ENCODE measurements at places on chromosomes 7 and 10. TPM values are rescaled to one million over a fixed set of nuclear protein-coding genes. Genes with fewer than 3 reads are reported as not detected.

The AKR1D1 gene
- total RNA-seq, result not detected

- H3K4me1 ChIP-seq, result no peaks in the 10 kb centered on the region
- no peaks in the 10 kb centered on the region for H3K36me3 ChIP-seq
- no peak overlapping the region for H3K27ac ChIP-seq
- H3K27me3 ChIP-seq, result no peaks in the 10 kb centered on the region
- no peak overlapping the region for H3K4me3 ChIP-seq
- no peak for DNase-seq
These were observed 20.9 kb downstream of the AKR1D1 start for GRCh38 chr7:138097064-138097741.

DNA sequence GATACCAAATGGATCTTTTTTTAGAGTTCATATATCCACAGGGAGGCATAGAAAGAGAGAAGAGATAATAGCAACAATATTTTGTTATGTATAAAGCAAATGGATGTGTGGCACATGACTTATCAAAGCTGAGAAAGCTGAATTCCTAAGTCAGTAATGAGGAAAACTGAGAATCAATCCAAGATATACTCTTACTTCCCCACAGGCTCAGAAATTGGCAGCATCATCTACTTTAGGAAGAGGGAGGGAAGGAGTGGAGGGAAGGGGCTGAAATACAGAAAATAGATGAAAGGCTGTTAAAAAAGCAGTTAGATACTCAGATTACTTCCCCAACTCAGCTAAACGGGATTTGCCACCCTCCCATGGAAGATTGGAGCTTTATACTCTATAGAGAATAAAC, 63.5 kb downstream of the SRI start:
- no peaks in the 10 kb centered on the region for H3K27me3 ChIP-seq
- no peak overlapping the region for H3K4me3 ChIP-seq
- DNase-seq, result no peak
- no peaks in the 10 kb centered on the region for H3K4me1 ChIP-seq
- H3K36me3 ChIP-seq, result no peaks in the 10 kb centered on the region

- no peak overlapping the region for H3K27ac ChIP-seq
- DNase-seq, result no peak
- H3K27me3 ChIP-seq, result no peaks in the 10 kb centered on the region
- H3K4me3 ChIP-seq, result no peak overlapping the region
- H3K4me1 ChIP-seq, result no peaks in the 10 kb centered on the region
These were observed 10.9 kb downstream of the GPR141 start for GRCh38 chr7:37694208-37695094.

The MLXIPL gene
- total RNA-seq, result 36.4 TPM

GRCh38 chr7:139886206-139886605, 57.1 kb downstream of the TBXAS1 start:
- H3K4me3 ChIP-seq, result no peak overlapping the region
- no peak overlapping the region for H3K27ac ChIP-seq
- H3K36me3 ChIP-seq, result no peaks in the 10 kb centered on the region
- H3K4me1 ChIP-seq, result no peaks in the 10 kb centered on the region
- H3K27me3 ChIP-seq, result no peaks in the 10 kb centered on the region

DNA sequence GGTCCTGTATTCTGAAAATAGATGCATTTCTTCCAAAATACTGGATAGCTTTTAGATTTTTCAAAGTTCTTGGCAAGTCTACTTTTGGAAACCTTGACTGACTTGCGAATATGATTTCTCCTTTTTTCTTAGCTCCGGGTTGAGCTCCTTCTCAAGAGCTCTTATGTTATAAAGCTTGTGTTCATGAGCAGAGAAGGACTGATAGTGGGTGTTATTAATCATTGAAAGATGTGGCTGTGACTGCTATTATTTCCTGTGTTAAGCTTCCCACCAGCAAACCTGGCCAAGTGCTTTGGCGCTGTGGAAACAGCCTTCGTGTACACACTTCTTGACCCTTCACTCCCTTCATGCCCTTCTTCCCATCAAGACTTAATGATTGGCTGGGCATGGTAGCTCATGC, 98.2 kb downstream of the KIAA1217 start:
- no peaks in the 10 kb centered on the region for H3K27me3 ChIP-seq
- DNase-seq, result no peak
- H3K27ac ChIP-seq, result peak overlapping the region; percentile 69
- no peaks in the 10 kb centered on the region for H3K36me3 ChIP-seq
- peaks cover 22% of the 10 kb centered on the region for H3K4me1 ChIP-seq
- H3K4me3 ChIP-seq, result peak overlapping the region; percentile 57

DNA sequence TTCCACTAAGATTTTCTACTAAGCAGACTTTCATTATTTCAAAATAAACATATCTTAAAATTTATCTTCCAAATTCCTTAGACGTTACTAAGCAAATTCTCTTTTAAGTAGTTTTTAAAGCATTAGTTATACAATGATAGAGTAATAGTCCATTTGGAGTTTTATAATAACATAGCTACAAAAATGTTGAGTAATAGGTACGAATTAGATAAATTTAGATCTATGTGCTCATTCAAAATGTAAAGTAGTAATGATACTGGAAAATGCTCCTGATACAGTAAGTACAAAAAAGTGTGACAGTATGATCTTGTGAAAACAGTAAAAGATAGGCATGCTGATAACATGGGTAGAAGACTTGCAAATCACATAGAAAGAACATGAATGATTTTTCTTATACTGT, 4.5 kb downstream of the DMTF1 start:
- no peaks in the 10 kb centered on the region for H3K36me3 ChIP-seq
- no peak for DNase-seq
- peaks cover 36% of the 10 kb centered on the region for H3K4me1 ChIP-seq
- H3K27me3 ChIP-seq, result no peaks in the 10 kb centered on the region

GRCh38 chr7:99499371-99499720, 735 bp downstream of the ZNF394 start:
- DNase-seq, result no peak
- H3K27me3 ChIP-seq, result no peaks in the 10 kb centered on the region
- H3K27ac ChIP-seq, result peak overlapping the region; percentile 95
- peaks cover 27% of the 10 kb centered on the region for H3K4me1 ChIP-seq

The STRA8 gene
- total RNA-seq, result not detected

DNA sequence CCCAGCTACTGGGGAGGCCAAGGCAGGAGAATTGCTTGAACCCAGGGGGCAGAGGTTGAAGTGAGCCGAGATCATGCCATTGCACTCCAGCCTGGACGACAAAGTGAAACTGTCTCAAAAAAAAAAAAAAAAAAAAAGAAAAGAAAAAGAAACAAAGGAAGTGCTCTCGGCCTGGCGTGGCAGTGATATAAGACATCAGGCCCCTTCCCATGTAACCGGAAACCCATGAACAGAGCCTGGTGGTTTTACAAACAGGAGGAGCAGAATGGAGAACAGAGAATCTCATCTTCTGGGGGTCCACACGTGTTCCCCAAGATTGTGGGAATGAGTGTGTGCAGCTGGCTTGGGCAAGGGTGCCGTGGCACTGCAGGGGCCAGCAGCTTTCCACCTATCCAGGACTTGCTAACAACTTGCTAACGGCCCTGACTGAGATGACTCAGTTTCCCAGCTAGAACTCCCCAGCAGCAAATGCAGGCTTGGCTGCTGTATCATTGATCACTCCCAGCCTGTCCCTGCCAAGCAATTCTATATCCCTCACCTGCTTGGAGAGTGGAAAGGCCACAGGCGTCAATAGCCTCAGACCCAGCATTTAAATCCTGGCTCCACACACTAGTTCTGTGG, 103.0 kb downstream of the COL26A1 start:
- no peak for DNase-seq
- H3K27ac ChIP-seq, result no peak overlapping the region
- H3K27me3 ChIP-seq, result no peaks in the 10 kb centered on the region
- H3K4me3 ChIP-seq, result no peak overlapping the region
- H3K36me3 ChIP-seq, result no peaks in the 10 kb centered on the region

- H3K4me3 ChIP-seq, result no peak overlapping the region
- no peaks in the 10 kb centered on the region for H3K4me1 ChIP-seq
- H3K27me3 ChIP-seq, result no peaks in the 10 kb centered on the region
These were observed 319.2 kb downstream of the EXOC4 start for GRCh38 chr7:133572087-133572486.

DNA sequence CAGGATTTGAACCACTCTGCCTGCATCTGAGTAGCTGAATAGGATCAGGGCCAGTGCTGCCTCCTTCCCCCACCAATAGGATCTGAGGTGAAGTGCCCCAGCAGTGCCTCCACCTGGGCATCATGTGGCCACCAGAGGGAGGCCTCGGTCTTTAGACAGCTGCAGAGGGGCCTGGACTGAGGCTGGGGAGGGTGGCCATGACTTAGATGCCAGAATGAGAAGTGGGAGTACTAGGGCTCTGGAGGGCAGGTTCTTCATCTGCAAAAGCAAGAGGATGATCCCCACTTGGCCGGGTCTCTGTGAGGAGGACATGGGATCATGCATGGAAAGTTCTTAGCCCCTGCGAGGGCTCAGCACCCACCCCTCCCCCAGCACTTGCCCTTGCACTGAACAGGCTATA, 56.9 kb downstream of the NEUROG3 start:
- no peaks in the 10 kb centered on the region for H3K4me1 ChIP-seq
- H3K27ac ChIP-seq, result no peak overlapping the region
- no peaks in the 10 kb centered on the region for H3K36me3 ChIP-seq
- DNase-seq, result no peak

DNA sequence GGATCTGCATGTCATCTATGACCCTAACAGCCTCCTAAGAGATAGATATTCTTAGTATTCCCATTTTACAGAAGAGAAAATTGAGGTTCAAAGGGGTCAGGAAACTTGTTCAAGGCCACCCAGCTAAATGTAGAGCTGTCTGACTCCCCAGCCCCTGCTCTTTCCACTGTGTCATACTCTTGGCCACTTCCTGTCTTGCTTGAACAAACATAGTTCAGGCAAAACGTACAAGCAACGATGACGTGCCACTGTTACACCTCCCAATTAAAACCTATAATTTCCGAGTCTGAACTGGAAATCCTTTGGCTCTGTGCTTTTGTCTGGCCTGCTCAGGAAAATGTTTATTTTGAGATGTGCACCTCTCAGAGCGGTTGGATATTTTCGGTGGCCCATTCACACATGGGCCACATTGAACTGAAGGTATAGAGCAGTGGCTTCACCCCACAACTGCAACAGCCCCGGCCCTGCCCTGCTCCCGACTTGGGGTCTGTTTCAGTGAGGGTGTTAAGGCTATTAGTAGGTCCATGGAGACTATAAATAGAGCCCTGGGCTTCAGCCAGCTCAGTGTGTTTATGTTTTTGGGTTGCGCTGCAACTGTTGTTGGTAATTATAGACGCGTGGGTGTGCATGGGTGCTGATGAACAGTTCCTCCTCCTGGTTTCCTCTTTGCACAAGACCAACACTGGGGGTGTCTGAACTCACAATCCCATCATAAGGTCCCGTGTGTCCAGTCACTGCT, 172.3 kb upstream of the ADO start:
- H3K27ac ChIP-seq, result no peak overlapping the region
- no peak for DNase-seq
- no peak overlapping the region for H3K4me3 ChIP-seq
- no peaks in the 10 kb centered on the region for H3K27me3 ChIP-seq

GRCh38 chr10:66085906-66086305, 839.9 kb upstream of the LRRTM3 start:
- no peaks in the 10 kb centered on the region for H3K36me3 ChIP-seq
- no peak for DNase-seq
- no peak overlapping the region for H3K4me3 ChIP-seq
- H3K27ac ChIP-seq, result no peak overlapping the region

GRCh38 chr7:94313926-94314325, 80.8 kb upstream of the COL1A2 start:
- H3K4me1 ChIP-seq, result peaks cover 22% of the 10 kb centered on the region
- no peaks in the 10 kb centered on the region for H3K27me3 ChIP-seq
- peak overlapping the region; percentile 32 for H3K4me3 ChIP-seq
- H3K36me3 ChIP-seq, result no peaks in the 10 kb centered on the region
- H3K27ac ChIP-seq, result peak overlapping the region; percentile 49

DNA sequence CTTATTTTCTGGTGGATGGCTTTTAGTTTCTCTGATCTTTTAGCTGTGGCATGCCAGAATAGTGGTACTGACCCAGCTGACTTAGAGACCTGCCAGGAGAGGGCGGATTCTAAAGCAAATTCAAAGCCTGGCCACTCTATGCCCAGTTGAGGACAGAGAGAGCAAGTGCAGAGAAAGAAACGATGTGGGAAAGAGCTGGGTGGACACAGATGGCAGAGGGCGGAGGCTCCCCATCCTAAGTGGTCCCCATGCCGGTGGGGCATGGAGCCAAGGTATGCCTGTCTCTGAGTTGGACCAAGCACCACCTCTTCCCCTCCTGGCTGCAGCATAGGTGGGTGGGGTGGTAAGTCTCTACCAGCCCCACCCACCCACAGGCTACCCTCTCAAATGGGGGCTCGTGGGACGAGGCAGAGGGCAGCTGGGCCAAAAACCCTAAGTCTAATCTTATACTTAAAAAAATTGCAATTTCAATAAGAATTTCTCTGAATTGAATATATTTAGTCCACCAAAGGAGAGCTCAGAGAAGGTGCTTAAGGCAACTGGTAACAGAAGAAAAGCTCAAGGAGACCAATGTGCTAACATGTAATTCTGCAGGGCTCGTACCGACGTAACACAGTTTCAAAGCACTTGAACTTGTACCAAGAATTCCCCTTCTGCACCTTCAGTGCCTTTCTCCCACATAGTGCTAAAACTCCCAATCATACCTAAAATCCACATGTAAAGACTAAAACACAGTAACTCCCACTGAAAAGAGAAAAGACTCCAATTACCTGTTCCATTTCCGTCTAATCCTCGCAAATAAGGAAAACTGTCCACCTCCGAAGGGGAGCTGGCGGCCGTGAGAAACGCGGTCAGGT, 85.7 kb upstream of the NMT2 start:
- no peaks in the 10 kb centered on the region for H3K27me3 ChIP-seq
- H3K27ac ChIP-seq, result no peak overlapping the region
- H3K36me3 ChIP-seq, result no peaks in the 10 kb centered on the region
- no peak for DNase-seq

- H3K27ac ChIP-seq, result no peak overlapping the region
- DNase-seq, result no peak
- H3K4me3 ChIP-seq, result no peak overlapping the region
- H3K27me3 ChIP-seq, result no peaks in the 10 kb centered on the region
These were observed 19.3 kb downstream of the FGFR2 start for GRCh38 chr10:121578965-121579364.

DNA sequence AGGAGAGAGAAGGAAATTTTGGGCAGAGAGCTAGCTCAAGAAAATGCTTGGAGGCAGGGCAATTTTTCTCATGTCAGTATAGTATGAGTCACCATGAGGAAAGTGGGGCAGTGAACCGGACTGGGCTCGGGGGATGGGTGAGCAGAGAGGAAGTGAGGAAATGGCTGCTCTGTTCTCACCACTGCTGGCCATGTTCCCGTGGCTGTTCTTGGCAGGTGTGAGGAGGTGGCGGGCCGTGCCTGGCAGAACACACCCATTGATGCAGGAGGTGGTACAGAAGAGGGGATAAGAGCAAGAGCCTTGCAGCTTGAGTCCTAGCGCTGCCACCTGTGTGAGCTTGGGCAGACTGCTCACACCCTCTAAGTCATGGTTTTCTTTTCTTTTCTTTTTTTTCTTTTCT, 304.4 kb upstream of the LYZL1 start:
- DNase-seq, result peak; percentile 92
- H3K36me3 ChIP-seq, result no peaks in the 10 kb centered on the region
- H3K4me3 ChIP-seq, result no peak overlapping the region
- no peaks in the 10 kb centered on the region for H3K27me3 ChIP-seq
- peaks cover 4% of the 10 kb centered on the region for H3K4me1 ChIP-seq

Data from thoracic aorta (tissue), 2 donors.